ENCODE measurements at places on chromosomes 4 and X.

DNA sequence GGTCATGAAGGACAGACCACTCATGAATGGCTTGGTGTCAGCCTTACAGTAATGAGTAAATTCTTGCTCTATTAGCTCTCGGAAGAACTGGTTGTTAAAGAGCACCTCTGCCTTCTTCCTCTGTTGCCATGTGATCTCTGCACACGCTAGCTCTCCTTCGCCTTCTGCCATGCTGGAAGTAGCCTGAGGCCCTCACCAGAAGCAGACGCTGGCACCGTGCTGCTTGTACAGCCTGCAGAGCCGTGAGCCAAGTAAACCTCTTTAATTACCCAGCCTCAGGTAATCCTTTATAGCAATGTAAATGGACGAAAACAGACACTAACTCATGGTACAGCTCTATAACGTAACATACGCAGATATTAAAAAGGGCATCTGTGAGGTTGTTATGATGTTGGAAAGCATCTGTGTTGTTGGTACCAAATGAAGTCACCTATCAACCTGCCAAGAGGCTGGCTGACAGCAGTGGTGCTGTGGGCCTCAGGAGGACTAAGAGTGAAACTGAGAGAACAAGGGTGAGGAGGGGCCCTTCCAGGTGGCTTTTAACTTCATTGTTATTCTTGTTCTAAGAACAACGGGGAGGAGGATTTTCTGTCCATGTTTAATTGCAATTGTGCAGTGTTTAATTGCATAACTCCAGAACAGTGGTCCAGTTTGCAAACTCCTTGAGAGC lies 69.2 kb downstream of the CRMP1 start:
- no peak for DNase-seq

DNA sequence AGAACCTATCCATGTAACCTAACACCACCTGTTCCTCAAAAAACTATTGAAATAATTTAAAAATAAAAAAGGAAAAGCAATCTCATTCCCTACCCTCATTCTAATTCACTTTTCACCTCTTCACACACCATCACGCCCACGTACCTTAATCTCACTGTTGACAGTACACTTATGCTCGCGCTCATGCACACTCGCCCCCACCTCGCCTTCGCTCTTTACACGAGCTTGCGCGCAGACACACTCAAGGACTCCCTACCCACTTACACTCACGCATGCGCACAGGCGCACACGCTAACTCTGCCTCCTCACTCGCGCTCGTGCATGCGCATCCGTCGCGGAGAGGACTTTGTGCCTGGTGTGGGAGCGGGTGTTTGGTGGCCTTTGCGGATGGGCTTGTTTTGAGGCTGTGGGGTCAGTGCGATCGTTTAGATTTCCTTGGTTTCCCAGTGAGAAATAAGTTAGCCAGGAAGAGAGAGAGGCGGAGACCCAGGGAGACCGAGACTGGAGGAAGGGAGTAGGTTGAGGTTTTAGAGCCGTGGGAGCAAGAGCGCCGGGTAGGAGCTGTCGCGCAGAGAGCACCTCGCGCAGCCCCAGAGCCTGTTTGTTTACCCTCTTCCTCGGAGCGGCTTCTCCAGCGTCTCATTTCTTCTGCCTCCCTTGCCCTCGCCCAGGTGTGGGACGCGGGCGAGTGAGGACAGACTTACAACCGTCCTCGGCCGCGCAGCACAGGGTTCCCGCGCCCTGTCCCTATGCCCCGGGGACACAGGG lies 8.1 kb upstream of the GSX2 start:
- peak; percentile 59 for DNase-seq

DNA sequence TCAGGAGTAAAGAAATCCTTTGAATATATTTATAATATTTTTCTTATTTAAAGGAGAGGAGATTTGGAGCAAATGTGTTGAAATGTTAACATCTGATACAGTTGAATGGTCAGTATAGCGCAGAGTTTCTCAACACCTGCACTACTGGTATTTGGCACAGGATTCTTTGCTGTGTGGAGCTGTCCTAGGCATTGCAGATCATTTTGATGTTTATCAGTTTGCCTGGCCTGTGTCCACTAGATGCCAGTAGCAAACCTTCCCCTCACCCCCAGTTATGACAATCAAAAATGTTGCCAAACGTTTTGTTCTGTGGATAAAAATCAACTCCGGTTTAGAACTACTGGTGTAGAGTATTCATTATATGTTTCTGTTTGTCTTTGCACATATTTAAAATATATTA lies 765.3 kb upstream of the SLIT2 start:
- no peak for DNase-seq

DNA sequence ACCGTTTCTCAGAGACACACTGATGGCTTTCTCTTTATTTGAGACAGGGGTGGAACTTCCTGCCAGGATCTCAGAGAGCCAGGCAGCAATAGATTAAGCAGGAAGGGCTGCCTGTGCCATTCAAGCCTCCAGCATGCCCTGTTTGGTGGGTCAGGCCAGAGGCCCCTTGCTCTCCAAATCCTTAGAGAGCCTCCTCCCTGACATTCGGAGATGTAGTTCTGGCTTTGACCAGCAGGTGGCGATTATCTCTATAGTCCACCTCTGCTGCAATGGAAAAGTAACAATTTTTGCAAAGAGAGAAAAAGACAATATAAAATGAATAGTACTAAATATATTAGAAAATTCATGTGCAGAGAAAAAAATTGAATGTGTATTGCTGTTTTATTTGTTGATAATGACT lies 93.9 kb downstream of the NXF2B start:
- DNase-seq = peak; percentile 51

DNA sequence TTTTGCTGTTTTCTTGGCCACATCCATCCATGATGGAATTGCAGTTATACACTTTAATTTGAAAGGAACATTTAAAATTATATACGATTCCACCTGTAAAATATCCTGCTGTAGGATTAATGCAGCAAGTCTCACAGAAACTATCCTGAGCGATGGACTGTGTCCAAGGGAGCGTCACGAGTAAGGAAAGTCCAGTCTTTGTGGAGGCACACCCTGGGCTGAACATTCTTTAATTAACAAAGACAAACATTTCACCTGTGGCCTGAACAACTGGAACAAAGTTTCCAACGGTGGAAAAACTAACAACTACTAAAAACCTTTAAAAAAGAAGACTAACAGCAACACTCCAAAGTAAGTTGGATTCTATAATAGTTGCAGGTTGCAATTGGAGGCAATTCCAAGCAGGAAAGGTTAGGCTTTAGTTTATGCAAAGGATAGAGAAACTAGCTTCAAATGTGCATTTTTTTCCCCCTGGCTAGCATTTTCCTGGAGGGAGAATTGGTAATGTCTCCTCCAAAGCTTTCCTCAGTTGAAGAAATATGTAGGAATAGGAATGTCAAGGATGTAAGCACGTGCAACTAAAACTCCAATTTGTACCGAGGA lies 11.0 kb downstream of the EREG start:
- no peak for DNase-seq

- no peak for DNase-seq
These were observed 172.2 kb upstream of the ARHGAP24 start for GRCh38 chr4:85302756-85303155.
